ENCODE measurements at places on chromosomes 1 and 21. TPM values are rescaled to one million over a fixed set of nuclear protein-coding genes. Genes with fewer than 3 reads are reported as not detected.

The SLAMF8 gene
- 0.70 TPM for total RNA-seq

The NTMT2 gene
- total RNA-seq: not detected

The CFHR2 gene
- not detected for total RNA-seq

The KRTAP10-12 gene
- not detected for total RNA-seq

The CDA gene
- total RNA-seq: not detected

The BECN2 gene
- not detected for total RNA-seq

The RGS18 gene
- total RNA-seq: not detected

The PCAT6 gene
- total RNA-seq: 2.2 TPM

The BTBD8 gene
- total RNA-seq: 1.8 TPM

The COL16A1 gene
- total RNA-seq: 0.09 TPM

The UBASH3A gene
- total RNA-seq: 37.3 TPM

The NPPB gene
- total RNA-seq: not detected

The ZFP69B gene
- 4.6 TPM for total RNA-seq

The GRHL3 gene
- not detected for total RNA-seq

The SPRR3 gene
- total RNA-seq: not detected

The GPX7 gene
- total RNA-seq: 23.1 TPM

The DENND2D gene
- total RNA-seq: 190 TPM

The MCL1 gene
- 265 TPM for total RNA-seq

The OR2M3 gene
- not detected for total RNA-seq

The SLC35F3 gene
- 0.86 TPM for total RNA-seq

The VANGL2 gene
- 0.09 TPM for total RNA-seq

The SPRR2A gene
- not detected for total RNA-seq

The DAB1 gene
- total RNA-seq: 0.11 TPM

The WNT4 gene
- not detected for total RNA-seq

The BATF3 gene
- total RNA-seq: 129 TPM

The PTGS2 gene
- 1.1 TPM for total RNA-seq

Data from activated CD4-positive, alpha-beta T cell treated with anti-CD3 and anti-CD28 coated beads for 36 hours (primary cell).